Stimulated activated naive B cell treated with anti-CD40 and anti-IgM and Interleukin-4, amounts not matched to agents 10 μg/mL and 1 μg/mL and 100 μg/mL, for 72 hours (primary cell): ENCODE measurements at places on chromosomes 7 and 10.

- DNase-seq: no peak
Measured at GRCh38 chr7:30817371-30817767, 46.2 kb downstream of the MINDY4 start.

- DNase-seq: no peak
Measured at GRCh38 chr10:111017098-111017497, 59.7 kb upstream of the ADRA2A start.

- no peak for DNase-seq
Measured at GRCh38 chr10:28822719-28823464, 145.6 kb downstream of the BAMBI start.

DNA sequence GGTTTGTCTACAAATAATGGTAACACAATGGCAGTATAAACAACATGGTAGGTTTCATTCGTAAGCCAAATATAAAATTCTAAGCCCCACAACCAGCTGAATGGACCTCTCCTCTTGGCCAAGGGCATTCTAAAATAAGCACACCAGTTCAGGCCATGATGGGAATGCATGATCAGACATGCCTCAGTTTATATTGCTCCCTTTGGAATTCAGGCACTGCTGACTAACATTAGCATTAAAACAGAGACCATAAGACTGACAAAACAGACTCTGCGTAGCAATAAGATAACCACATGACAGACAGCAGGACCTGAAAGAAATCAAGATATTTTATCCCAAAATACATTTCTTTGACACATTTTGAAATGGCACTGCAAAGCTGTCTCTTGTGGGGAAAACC lies 125.8 kb downstream of the FAM107B start:
- DNase-seq: no peak

DNA sequence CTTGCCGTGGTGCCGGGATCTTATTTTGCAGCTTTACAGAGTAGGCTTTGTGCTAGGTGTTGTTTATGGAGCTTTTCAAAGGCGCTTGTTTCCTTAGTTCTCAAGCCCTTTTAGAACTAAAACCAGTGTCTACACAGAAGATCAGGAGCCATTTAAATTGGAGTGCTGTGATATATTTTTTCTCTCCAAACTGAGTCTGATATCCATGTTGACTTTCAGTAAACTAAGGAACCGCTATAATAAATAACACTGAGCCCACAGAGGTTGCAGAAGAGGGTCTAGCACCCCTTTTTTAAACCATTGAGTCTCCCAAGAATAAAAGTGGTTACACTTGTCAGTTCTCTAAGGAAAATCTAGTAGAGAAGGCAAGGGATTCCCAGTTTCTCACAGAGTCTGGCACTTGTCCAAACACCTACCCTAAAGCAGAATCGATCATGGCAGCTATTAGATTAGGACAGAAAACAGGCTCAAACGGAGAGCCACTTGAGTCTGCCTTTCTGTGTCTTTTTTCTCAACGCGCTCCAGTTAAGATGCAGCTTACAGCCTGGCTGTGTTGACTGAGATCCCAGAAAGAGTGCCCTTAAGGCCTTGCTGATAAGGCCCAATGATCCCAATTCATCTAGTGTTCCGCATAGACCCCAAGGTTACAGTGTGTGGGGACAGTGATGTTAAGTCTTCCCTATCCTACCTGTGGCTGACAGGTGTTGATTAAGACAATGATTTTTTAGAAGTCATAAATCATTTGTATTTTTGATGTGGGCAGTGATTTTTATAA lies 804 bp downstream of the TMEM106B start:
- DNase-seq: no peak

DNA sequence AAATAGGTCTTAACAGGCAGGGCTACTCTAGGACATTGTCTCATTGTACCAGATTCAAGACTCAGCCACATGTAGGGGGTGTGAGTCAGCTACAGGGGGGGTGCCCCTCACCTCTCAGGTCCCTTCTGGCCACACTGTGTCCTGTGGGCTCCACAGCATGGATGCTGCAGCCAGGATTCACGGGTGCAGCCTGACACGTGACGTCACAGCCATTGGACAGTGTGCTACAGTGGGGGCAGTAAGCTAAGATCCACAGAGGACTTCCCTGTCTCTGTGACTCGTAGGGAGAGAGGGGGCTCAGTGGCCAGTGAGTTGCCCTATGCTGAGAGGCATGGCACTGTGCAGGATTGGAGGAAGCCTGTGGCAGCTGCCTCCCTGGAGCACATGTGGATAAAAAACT lies 77.9 kb downstream of the TMEM178B start:
- DNase-seq: no peak

GRCh38 chr7:113279256-113279655 lies 160.9 kb upstream of the SMIM30 start:
- DNase-seq: no peak

GRCh38 chr7:18768256-18768655 lies 272.7 kb downstream of the HDAC9 start:
- DNase-seq: no peak

GRCh38 chr7:135204341-135204749 lies 7.0 kb downstream of the WDR91 start:
- no peak for DNase-seq

- DNase-seq: no peak
Measured at GRCh38 chr10:29482591-29483431, 152.0 kb downstream of the SVIL start.

GRCh38 chr10:5373307-5373706 lies 8.5 kb downstream of the UCN3 start:
- DNase-seq: no peak

DNA sequence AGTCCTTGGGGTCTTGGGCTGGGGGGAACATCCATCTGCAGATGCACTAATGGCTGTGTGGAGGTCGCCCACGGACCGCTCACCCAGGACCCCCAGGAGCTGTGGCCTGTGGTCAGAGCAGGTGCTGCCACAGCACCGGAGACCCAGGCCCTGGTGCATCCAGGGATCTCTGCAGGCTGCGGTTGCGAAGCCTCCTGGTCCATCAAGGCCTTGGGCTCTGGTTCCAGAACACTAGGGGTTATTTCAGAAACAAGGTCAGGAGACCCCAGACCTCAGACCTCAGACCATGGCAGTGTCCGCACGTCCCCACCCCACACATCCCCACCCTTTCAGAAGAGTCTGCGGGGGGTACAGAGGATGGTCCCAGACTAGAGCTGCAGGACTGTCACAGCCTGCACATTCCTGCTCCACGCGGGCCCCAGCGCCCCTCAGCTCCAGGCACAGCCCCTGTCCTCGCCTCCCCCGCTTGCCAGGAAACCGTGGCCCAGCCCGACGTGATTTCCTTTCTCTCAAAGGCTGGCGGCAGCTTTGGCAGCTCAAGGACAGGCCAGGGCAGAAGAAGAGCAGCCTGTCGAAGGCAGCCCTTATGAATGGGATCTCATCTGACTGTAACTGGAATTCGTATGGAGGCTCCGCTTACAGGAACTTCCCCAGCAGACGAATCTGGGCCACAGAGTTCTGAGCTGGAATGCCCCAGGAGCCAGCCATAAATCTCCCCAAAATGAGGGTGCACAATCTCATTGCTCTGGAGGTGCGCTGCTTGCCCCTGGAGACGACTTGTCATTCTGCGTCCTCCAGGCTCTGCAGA lies 136.2 kb upstream of the RET start:
- DNase-seq: no peak

GRCh38 chr7:115940460-115941060 lies 90.0 kb downstream of the TFEC start:
- DNase-seq: no peak

DNA sequence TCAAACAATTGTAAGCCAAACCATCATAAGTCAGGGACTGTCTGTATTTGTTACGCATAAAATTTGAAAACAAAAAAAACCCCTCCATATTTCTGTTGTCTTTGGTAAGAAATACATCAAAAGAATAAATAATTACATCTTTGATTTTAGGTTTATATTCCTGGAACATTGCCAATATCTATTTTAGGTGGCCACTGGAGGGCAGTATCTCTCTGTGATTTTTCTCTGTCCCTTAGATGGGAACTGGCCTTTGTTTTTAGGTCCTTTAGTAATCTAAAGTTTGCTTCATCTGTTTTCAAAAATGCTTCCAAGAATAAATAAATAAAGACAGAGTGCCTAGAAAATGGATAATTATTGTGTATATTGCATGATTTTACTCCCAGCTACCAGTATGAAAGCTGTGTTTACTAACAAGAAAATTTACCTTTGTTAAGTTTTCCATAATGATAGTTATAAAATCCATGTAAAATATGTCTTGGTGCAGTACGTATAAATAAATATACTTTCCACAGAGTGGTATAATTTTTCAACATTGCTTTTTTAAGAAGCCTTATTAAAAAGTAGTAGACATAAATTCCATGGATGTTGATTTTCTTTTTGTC lies 64.2 kb downstream of the PHYHIPL start:
- no peak for DNase-seq

GRCh38 chr7:149863500-149863899 lies 10.3 kb upstream of the ATP6V0E2 start:
- DNase-seq: no peak

DNA sequence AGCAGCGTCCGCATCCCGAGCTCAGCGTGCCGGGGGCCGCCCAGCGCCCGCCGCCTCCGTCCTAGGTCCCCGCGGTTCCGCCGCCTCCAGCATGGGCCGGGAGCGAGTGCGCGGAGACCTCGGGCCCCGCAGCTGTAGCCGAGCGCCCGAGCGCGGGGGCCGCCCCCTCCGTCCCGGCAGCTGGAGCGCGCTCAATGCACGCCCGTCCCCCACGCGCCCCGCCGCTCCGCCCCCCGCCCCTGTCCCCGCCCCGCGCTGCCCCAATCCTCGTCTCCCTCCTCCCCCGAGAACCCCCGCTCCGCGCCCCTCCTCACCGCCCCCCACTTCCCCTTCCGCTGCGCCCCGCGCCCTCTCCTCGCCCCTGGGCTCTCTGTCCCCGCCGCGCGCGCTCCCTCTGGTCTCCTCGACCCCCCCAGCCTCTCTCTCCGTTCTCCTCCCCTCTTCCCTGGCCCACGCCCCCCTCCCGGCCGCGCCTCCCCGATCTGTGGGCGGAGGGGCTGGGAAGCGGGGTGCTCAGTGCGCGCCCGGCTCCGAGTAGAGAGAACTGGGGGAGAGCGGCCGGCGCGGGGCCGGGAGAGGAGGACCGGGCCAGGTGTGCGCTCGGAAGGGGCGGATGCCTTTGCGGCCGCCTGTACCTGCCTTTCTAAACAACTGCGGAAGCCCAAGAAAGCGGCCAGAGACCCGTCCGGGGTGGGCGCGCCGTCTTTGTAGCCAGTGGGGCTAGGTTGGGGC lies at the start of gene VIPR2:
VIPR2 (minus strand) TSS at position 110 of the 732 bp plus-strand sequence; CDS start at position 14, 96 bp downstream.
- DNase-seq: no peak

DNA sequence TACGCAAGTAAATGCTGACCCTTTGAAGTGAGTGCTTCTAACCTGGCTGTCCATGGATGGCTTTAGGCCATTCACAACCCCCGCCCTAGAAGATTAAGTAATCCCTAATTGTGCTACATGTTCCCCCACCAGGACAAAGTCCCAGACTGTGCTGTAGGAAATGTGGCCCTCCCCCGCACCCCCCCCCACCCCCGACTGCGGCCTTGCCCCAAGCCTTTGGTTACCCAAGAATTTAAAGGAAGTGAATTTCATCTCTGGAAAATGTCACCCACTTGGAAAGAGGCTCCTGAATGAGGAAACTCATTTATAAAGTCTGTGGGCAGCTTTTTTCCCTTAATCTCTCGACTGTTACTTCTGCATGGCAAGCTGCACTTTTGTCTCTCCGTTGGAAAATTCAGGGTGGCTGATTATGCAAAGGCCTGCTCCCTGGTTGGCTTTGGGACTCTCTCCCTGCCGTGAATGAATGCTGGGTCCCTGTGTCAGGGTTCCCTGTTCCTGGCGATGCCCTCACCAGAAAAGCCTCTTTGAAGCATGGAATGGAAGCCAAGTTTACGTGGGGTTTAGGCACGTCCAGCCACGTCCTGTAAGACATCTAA lies 31.4 kb upstream of the AQP1 start:
- DNase-seq: no peak

GRCh38 chr10:71536332-71536731 lies 139.6 kb downstream of the CDH23 start:
- no peak for DNase-seq

DNA sequence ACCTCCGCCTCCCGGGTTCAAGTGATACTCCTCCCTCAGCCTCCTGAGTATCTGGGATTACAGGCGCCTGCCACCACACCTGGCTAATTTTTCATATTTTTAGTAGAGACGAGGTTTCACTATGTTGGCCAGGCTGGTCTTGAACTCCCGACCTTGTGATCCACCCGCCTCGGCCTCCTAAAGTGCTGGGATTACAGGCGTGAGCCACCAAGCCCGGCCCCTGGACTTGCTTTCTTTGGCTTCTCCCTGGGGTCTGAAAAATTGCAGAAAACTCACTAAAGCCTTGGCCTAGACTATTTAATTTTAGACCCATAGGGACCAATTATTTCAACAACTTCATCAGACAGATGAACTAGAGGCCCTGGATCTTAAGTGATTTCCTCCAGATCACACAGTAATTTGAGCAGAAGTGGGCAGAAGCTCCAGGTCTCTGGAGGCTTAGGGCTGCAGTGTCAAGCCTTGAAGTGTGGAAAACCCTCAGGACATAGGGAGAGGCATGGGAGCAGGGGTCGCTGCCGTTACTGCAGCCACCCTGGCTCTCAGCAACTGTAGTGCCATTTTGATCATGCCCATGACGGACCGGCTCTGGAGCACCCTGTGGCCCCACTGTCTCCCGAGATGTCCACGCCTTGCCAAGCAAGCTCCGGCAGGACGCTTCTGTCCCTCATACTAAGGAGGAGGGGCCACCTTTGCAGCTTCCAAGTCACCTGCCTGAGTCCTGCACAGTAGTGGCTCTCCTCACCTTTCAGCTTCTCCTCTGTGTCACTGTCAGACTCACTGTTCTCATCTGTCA lies 72.4 kb downstream of the DENND2A start:
- DNase-seq: no peak

- no peak for DNase-seq
Measured at GRCh38 chr7:149071641-149072437, 18.7 kb downstream of the ZNF786 start.

DNA sequence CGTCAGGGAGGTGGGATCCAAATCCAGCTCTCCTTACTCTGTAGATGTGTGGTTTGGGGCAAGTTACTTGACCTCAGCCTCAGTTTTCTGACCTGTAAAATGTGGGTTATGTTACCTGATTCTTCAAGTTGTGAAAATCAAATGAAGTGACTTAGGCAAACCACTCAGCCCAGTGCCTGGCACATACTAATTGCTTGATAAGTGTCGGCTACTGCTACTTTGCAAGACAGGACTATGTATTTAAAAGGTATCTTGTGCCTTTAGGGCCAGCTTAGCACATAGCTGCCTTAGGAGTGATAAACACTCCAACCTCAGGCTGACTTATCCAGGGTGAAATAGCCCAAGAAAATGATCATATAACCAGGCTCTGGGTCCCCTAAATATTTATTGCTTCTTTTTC lies 42.9 kb downstream of the GOLGA7B start:
- no peak for DNase-seq

DNA sequence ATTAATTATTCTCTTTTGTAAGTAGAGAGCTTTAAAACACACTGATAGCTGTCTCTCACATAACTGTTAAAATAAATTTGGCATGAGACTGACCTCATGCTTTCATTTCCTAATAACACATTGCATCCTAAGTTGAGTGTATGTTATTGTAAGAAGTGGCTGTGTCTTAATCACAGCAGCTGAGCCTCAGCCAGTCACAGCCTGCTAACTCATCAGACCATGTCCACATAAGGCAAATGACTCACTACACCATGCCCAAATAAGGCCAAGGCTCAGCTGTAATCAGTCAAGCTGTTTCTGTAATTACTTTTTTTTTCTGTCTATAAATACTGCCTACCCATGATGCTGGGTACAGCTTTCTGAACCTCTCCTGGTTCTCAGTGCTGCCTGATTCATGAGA lies 860.9 kb downstream of the XPNPEP1 start:
- DNase-seq: no peak
